ENCODE measurements at places on chromosomes 1 and 21. TPM values are rescaled to one million over a fixed set of nuclear protein-coding genes. Genes with fewer than 3 reads are reported as not detected.

- no peak for DNase-seq
These were observed 120.9 kb downstream of the PPIAL4G start for GRCh38 chr1:148362216-148362611.

- peak; percentile 75 for DNase-seq
These were observed at the start of gene THBS3 for GRCh38 chr1:155207806-155208540. Gene THBS3, minus strand, starts transcription at chr1:155207897. Its CDS starts 21 bp downstream, at chr1:155207876.

KIF21B gene
- 1.1 TPM for polyA plus RNA-seq

DNA sequence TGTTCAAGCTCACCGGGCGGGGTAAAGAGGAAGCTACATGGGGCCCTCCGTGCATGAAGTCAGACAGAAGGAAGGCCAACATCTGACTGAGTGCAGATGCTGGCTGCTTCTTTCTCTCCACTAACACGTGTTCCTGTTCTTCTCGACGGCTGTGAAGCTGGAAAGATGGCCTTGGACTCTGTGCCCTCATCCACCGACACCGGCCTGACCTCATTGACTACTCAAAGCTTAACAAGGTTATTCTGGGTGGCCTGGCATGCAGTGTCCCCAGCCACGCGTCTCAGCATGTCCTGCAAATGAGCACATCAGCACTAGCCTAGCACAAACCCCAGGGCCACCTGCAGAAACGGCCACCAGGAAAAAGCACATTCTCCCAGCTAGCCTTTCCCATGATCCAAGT is 41.2 kb downstream of the ACTN2 start:
- no peak for DNase-seq

DNA sequence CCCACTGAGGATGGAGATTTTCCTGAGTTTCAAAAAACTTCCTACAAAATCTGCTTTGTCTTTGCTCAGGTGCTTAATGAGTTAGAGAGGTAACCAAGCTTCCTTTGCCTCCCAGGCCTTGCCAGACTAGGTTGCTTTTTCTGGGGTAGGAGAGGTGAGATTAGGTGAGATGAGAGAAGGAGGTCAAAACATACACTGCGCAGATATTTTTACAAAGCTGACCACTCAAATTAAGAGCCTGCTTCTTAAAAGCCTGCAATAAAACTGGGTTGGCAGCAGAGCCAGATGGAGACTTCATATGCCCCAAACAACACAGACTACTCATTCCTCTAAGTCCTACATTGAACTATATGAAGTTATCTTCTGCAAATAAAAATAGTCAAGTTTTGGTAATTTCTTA is 352.5 kb downstream of the NUF2 start:
- DNase-seq, result no peak

DNA sequence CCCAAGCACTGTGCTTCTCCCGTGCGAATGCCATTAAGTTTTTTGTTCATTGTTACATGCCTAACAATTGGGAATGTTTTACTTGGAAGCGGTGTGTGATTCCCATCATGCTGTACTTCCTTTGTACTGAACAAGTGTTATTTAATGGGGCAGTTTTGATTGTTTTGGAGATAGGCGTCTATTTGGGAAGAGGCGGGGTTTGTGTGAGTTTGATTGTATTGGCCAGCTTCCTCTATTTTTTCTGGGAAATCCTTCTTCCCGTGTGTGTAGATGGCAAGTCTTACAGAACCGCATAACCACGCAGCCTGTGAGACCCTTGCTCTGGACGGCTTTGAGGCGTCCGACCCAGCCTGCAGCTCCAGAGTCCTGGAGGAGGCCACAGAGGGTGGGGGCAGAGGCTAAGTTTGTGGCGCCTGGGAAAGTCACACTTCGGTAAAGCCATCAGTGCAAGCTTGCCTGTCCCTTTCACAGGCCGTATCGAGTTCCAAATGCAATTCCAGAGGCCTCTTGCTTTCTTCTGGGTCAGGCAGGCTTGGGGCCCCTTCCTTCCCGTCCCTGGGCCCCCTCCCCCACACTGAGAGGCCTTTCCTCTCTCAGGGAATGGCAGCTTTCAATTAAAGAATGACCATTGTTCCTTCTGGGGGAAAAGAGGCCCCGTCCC is 210.3 kb downstream of the TOMM20 start:
- DNase-seq, result no peak

Data from hindlimb muscle (tissue), 1 donor.